ENCODE measurements at places on chromosomes 5 and 9. TPM values are rescaled to one million over a fixed set of nuclear protein-coding genes. Genes with fewer than 3 reads are reported as not detected.

Gene SPRY4
- 3.7 TPM for total RNA-seq

Gene LMX1B
- 1.5 TPM for total RNA-seq

Gene SPATA31A7
- total RNA-seq: 0.06 TPM

Gene PELO
- 28.1 TPM for total RNA-seq

Gene DNAJA1
- 385 TPM for total RNA-seq
